SJSA1 (cell line): ENCODE measurements at places on chromosomes 5 and 9.

GRCh38 chr9:72494051-72494450 is 27.4 kb upstream of the TMC1 start:
- DNase-seq: no peak

GRCh38 chr5:148829248-148829594 is 2.8 kb downstream of the ADRB2 start:
- no peak for DNase-seq

DNA sequence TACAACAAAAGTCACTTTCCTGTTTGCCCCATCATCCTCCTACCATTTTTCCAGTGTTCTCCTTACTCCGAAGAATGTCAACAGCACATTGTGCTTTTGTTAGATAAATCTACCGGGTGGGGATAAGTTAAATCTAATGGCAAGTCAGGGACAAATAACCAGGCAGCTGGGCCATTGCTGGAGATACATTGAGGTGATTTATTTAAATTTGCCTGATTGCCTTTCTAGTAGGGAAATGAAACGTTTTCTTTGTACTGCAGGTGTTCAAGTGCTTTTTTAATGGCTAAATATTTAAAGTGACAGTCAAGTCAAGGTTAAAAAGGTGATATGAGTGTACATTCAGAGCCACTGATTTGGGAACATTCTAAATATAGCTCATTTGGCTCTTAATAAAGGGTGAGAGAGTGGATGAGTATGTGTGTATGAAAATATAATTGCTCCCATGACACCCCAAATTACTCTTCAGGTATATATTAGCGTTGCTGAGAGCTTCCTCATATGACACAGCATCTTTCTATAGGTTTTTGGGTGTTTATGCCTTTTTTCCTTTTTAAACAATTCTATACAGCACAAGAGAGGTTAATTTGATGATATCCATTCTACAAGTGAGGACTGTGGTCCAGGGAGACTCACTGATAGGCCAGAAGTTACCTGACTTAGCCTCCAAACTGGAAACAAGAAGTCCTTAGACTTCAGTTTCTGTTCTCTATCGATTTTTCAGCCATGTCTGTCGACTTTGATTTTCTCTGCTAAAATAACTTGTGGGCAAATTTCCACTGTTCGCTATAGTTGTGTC is 51.9 kb downstream of the DMRT2 start:
- no peak for DNase-seq

GRCh38 chr5:8749556-8749955 is 796.3 kb downstream of the SEMA5A start:
- DNase-seq: no peak

DNA sequence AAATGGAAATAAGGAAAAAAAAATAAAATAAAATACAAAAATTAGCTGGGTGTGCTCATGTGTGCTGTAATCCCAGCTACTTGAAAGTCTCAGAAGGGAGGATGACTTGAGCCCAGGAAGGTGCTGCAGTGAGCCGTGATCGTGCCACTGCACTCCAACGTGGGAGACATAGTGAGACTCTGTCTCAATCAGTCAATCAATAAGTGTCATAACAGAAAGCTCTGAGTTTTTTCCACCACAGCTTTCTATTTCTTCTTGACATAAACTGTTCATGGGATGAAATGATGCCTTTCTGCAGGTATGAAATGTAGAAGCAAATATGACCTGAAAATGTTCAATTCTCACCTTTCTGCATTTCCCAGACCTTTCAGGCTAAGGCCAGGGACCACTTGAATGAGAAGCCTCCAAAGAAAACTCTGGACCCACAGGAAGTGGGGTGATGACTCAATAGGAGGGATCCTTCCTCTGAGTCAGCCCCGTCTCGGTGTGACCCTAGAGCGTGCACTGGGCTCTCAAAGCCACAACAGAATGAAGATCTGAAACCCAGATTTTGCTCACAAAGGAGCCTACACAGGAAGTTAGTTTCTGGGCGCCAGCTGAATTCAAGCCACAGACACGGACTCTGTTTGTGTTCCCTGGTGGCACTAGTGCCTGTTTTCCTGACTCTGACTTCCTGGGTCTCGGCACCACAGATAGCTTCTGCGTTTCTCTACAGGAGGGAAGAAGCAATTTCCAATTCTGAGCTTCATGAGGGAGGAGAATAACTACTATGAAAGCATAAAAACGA is 62.0 kb downstream of the ANKH start:
- DNase-seq: peak; percentile 90

DNA sequence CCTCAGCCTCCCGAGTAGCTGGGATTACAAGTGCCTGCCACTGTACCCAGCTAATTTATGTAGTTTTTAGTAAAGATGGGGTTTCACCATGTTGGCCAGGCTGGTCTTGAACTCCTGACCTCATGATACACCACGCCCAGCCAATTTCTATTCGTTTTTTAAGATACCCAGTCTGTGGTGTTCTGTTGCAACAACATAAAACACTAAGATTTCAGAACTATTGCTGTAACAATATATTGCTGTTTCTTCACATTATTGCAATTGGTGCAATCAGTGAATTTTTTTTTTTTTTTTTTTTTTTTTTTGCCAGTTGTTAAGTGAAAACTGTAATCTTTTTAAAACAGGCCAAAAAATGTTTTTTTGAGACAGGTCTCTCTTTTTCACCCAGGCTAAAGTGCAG is 9.9 kb downstream of the SRP19 start:
- DNase-seq: no peak

- no peak for DNase-seq
Observed at GRCh38 chr9:115657695-115658094, 495.9 kb upstream of the PAPPA start.

DNA sequence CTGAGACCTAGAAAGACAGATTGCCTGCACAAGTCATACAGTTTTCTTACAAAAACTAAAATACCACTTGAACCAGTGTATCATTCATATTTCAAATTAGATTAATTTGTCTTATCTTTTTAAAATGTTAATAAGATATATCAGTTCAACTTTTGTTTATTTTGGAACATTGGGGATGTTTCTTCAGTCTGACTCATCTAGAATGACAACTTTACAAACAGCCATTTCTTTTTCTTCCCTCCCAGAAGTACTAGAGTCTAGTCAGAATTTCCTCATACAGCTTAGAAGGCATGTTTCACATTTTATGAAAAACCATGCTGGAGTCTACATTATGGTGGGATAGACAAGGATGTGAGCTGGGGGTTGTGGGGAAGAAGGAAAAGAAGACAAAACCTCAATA is 262.5 kb downstream of the NFIB start:
- no peak for DNase-seq

DNA sequence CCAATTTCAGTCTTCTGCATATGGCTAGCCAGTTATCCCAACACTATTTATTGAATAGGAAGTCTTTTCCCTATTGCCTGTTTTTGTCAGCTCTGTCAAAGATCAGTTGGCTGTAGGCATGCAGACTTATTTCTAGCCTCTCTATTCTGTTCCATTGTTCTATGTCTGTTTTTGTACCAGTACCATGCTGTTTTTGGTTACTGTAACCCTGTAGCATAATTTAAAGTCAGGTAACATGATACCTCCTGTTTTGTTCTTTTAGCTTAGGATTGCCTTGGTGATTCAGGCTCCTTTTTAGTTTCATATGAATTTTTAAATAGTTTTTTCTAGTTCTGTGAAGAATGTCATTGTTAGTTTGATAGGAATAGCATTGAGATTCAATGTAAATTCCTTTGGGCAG is 104.9 kb upstream of the SLCO6A1 start:
- DNase-seq: no peak
